ENCODE measurements at places on chromosomes 16 and 17. TPM values are rescaled to one million over a fixed set of nuclear protein-coding genes. Genes with fewer than 3 reads are reported as not detected.

CRK gene
- total RNA-seq = 56.6 TPM

RDM1 gene
- not detected for total RNA-seq

TMEM238L gene
- total RNA-seq = not detected

KRT39 gene
- not detected for total RNA-seq

KRTAP9-3 gene
- total RNA-seq = not detected

ITGAD gene
- total RNA-seq = not detected

CACNG5 gene
- not detected for total RNA-seq

ACSM2B gene
- not detected for total RNA-seq

BCL7C gene
- 36.9 TPM for total RNA-seq

CCL13 gene
- 4.1 TPM for total RNA-seq

MEOX1 gene
- 0.25 TPM for total RNA-seq

RND2 gene
- total RNA-seq = 0.19 TPM

IL4R gene
- 19.8 TPM for total RNA-seq

HSF4 gene
- 5.3 TPM for total RNA-seq

AOC3 gene
- 3.3 TPM for total RNA-seq

ZSCAN10 gene
- total RNA-seq = not detected

FNDC8 gene
- not detected for total RNA-seq

TM4SF5 gene
- total RNA-seq = not detected

NRN1L gene
- not detected for total RNA-seq

FAM20A gene
- 62.7 TPM for total RNA-seq

CCL17 gene
- not detected for total RNA-seq

KRTAP9-8 gene
- total RNA-seq = not detected

ATP2A3 gene
- total RNA-seq = 0.06 TPM

CD7 gene
- 0.20 TPM for total RNA-seq

PDF gene
- 17.0 TPM for total RNA-seq

ALKBH5 gene
- 130 TPM for total RNA-seq

PLEKHG4 gene
- 13.0 TPM for total RNA-seq

PRRT2 gene
- 1.2 TPM for total RNA-seq

SDR42E2 gene
- total RNA-seq = not detected

AHSP gene
- not detected for total RNA-seq

TLCD3A gene
- 12.9 TPM for total RNA-seq

ADPRM gene
- 6.3 TPM for total RNA-seq

MLLT6 gene
- total RNA-seq = 20.4 TPM
